Activated T-cell treated with anti-CD3 and anti-CD28 coated beads for 24 hours (primary cell): ENCODE measurements at places on chromosomes 3 and 15.

- no peak for DNase-seq
Observed at GRCh38 chr3:191105418-191105817, 93.6 kb upstream of the OSTN start.

GRCh38 chr15:24756101-24756500 is 80.5 kb downstream of the NPAP1 start:
- DNase-seq, result no peak

- DNase-seq, result no peak
Observed at GRCh38 chr3:55907616-55908015, 420.5 kb upstream of the WNT5A start.

- no peak for DNase-seq
Observed at GRCh38 chr15:49622561-49622960, 1.7 kb downstream of the DTWD1 start.

GRCh38 chr15:64247906-64248541 is 85.2 kb upstream of the PPIB start:
- DNase-seq, result peak; percentile 13

DNA sequence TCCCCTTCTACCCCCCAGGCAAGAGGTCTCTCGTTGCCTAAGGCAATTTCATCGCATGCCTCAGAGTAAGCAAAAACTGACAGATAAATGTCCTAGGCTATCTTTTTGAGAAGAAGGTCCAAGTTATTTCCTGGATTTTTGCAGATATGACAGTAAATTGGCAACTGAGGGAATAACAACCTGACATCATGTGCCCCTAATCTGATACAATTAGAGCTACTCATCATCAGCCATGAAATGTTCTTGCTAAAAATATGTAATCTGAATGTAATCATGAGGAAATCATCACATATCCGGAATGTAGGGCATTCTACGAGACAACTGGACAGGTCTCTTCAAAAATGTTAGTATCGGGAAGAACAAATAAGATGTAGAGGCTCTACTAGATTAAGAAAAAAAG is 44.1 kb downstream of the TNIK start:
- no peak for DNase-seq

DNA sequence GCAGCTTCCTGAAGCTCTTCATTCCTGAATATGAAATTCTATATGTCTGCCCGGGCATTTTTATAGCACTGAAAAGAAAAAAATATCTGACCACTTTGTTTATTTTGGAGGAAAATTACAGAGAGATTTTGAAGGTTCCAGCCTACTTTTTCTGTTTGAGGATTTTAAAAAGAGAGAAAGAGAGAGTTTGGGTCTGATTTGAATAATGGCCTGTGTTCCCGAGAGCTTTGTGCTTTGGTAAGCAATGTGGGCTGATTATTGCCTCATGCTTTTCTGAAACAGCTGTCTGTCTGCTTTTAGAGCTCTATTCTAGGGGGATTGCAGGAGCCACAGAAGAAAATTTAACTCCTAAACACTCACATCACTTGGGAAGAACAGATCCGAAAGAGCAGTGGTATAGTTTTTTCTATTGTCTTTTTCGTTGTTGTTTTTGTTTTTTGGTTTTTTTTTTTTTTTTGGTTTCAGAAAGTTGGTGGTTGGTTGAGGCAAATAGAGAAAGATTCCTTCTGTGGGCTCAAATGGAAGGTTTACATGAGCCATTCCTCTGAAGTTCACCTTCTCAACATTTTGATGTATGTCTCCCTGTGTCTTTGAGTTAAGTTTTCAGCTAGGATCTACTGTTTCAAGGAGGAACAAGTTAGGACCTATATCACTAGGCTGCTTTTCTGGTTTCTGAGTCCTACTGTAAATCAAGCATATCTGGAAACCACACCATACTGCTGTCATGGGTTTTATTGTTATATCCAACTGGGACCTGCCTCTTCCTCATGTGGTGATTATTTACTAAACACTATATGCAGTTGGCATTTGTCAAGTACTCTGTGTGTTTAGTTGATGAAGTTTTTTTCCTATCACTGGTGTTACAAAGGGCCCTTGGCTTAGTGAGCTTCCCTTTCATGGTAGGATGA is 178.9 kb downstream of the KCNMB2 start:
- no peak for DNase-seq

GRCh38 chr15:88477126-88477525 is 9.6 kb downstream of the MRPS11 start:
- DNase-seq, result no peak

DNA sequence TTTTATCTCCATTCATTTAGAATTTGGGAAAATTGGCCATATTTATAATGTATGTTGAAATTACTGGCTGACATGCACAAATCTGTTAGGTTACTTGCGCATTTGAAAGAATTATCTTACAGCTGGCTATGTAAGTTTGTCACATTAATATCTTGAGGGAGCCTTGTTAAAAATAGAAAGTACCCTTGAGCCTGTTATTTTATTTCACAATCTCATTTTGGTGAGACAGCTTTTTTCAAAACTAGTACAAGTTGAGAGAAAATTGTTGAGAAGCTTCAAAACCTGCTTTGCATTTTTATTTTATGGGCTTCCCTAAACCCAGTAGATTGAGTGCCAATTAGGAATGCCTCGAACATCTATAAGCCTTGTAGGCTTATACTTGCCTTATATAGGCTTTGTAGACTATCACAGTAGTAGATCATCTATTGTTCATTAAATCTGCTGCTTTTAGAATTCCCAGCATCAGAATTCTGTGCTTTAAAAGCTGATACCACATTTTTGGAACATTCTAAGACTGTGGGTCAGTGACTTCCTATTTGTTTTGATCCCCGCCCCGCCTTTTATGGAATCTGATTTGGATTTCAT is 6.3 kb downstream of the IDH3A start:
- no peak for DNase-seq

- DNase-seq, result no peak
Observed at GRCh38 chr15:88832820-88833730, 29.8 kb downstream of the ACAN start.

- no peak for DNase-seq
Observed at GRCh38 chr3:7682822-7683229, 818.8 kb upstream of the LMCD1 start.

- no peak for DNase-seq
Observed at GRCh38 chr3:42246091-42246490, 19.9 kb downstream of the CCK start.

- DNase-seq, result no peak
Observed at GRCh38 chr3:61415201-61415600, 146.2 kb upstream of the PTPRG start.

GRCh38 chr3:160643994-160644393 is 33.0 kb upstream of the ARL14 start:
- no peak for DNase-seq

DNA sequence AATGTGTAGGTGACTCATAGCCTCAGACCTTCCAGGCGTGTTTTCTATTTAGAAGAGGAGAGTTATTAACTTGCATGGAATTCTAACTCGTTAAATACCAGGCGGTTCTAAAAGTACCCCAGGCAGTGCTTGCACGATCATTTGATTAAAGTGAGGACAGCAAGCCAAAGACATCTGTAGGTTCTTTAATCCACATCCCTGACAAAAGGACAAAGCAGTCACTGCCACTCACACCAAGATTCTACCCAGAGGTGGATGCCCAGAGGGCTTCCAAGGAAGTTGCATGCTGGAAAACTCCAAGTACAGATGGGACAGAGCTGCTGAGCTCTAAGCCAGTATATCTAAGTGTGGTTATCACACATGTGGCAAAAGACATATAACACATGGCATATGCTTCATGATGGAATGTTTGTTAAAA is 372.1 kb downstream of the ROBO2 start:
- no peak for DNase-seq

GRCh38 chr15:99657996-99658395 is 75.2 kb downstream of the LYSMD4 start:
- no peak for DNase-seq

DNA sequence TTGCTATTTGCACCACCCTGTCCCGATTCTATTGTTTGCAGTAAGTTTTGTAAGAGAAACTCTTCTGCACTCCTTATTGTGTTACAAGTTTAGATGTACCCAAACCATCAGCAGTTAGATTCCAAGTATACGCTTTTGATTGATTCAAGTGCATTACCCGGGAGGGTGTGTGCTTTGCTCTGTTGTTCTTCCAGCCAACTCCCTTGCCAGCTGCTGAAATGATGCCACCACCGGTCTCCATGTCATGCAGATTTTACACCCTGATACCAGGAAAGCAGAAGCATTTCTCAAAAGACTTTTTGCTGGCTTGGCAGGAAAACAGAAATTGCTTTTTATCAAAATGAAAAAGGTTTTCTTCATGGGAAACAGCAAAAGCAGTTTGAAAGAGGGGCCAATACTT is 1006.6 kb upstream of the CFAP20DC start:
- DNase-seq, result no peak
